ENCODE measurements at places on chromosomes 3 and 15.

DNA sequence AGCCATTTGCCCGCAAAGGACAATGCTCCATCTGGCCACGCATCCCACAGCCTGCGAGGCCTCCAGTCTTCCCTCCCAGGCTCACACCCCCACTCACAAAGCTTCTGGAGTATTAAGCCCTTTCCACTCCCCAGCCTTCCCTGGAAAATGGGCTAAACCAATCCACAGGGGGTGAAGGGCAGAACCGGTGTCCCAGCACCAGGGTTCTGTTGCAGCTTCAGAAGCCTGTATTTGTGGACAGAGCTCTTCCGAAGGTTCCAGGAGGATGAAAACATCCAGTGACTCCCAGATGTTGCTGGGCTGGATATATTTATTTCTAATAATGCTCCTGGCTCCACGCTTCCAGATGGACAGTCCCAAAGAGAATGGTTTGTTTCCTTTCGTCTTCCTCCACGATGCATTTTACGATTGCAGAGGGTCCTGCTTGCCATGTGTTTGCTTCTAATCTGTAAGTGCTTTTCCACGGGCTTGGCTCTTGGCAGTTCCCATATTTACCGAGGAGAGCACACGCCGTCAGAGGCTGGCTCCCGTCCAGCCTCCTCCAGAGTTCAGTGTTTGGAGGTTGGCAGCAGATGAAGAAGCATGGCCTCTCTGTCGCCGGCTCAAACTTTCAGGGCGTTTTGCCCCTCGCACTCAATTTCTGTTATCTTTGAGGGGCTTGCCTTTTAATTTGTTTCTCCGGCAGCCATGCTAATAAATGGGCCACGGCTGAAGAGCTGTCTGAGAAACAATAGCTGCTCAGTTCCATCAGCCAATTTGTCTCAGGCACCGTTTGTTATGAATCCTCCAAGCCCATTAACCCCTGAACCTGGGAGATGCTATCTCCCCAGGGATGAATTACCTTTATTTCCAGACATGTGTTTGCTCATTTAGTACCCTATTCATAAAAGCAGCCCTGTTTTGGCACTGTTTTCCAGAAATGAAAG is 367.9 kb upstream of the PROK2 start:
- no peak overlapping the region for H3K4me3 ChIP-seq
- H3K36me3 ChIP-seq = no peaks in the 10 kb centered on the region
- DNase-seq = no peak
- H3K4me1 ChIP-seq = no peaks in the 10 kb centered on the region
- H3K27me3 ChIP-seq = no peaks in the 10 kb centered on the region

DNA sequence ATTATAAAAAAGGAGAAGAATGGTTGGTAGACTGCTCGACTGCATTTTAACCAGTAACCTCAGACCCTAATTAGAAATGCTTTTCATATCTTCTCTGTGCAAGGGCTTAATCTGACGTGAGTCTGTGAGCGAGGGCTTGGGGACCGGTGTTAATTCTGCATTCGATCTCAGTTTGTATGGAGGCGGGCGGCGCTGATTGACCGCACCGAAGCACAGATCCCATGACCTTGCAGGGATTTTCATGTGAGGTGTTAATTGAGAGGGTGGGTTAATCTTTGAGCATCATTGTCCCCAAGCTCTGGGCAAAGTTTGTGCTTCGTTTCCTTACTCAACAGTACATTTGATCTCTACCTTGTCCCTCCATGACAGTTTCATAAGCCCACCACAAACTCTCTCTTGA is 250.9 kb downstream of the NR2F2 start:
- H3K4me1 ChIP-seq = peaks cover 8% of the 10 kb centered on the region
- no peak for DNase-seq
- H3K27ac ChIP-seq = no peak overlapping the region
- no peaks in the 10 kb centered on the region for H3K27me3 ChIP-seq
- no peaks in the 10 kb centered on the region for H3K36me3 ChIP-seq
- no peak overlapping the region for H3K4me3 ChIP-seq

GRCh38 chr3:80141557-80141956 is 373.8 kb upstream of the ROBO1 start:
- H3K27me3 ChIP-seq = no peaks in the 10 kb centered on the region
- no peak for DNase-seq
- H3K4me3 ChIP-seq = no peak overlapping the region
- no peaks in the 10 kb centered on the region for H3K4me1 ChIP-seq
- H3K36me3 ChIP-seq = no peaks in the 10 kb centered on the region
- H3K27ac ChIP-seq = no peak overlapping the region

- H3K4me3 ChIP-seq = no peak overlapping the region
- no peak for DNase-seq
- H3K4me1 ChIP-seq = no peaks in the 10 kb centered on the region
- no peaks in the 10 kb centered on the region for H3K27me3 ChIP-seq
Measured at GRCh38 chr3:158925021-158925420, 123.2 kb downstream of the MFSD1 start.

DNA sequence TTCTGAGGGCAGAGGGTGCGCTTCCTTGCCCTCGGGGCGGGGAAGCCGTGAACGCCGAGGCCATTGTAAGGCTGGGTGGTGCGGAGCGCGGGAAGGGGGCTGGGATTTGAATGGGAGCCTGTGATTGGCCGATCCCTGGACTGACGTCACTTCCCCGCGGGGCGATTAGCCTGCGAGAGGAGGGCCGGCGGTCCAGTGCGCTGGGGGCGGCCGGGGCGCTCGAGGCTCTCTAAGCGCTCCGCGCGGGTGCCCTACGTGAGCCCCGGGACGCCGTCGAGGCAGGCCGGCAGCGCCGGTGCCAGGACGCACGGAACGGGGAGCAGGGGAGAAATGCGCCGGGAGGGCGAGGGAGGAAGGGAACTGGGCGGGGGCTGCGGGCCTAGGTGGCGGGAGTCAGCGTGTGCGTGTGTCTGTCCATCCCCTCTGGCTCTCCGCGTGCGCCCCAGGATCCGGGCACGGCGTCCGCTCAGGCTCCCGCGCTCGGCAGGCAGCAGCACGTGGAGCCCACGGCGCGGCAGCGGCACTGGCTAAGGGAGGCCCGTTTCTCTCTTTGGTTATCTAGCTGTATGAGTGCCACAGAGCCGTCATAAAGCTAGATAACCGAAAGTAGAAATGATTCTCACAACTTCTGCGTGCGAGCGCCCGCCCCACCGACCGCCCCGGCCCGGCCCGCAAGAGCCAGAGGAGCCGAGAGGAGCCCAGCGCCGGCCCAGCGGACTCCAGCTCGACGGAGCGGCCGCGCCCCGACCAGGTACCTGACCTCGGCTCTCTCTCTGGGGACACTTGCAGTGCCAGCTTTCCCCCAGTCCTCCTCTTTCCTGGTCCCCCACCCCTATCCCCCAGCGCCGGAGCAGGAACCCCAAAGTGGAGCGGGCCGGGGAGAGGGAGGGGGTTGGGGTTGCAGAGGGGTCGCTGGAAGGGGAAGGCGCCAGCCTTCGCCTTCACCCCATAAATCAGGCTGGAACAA is 33.1 kb upstream of the POLG start:
- H3K27me3 ChIP-seq = peaks cover 100% of the 10 kb centered on the region
- H3K4me1 ChIP-seq = peaks cover 9% of the 10 kb centered on the region
- peak overlapping the region; percentile 9 for H3K4me3 ChIP-seq
- no peaks in the 10 kb centered on the region for H3K36me3 ChIP-seq
- no peak overlapping the region for H3K27ac ChIP-seq

DNA sequence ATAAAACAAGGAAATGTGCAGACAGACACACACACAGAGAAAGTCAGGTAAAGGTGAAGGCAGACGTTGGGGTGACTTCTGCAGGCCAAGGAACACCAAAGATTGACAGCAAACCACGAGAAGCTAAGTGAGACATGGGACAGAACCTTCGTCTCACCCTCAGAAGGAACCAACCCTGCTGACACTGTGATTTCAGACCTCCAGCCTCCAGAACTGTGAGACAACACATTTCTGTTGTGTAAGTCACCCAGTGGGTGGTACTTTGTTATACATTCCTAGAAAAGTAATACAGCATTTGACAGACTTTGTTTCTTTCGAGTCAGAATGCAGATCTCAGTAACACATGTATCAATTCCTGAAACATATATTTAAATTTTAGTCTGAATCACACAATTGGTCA is 7.1 kb downstream of the WDR72 start:
- H3K4me1 ChIP-seq = no peaks in the 10 kb centered on the region
- H3K36me3 ChIP-seq = no peaks in the 10 kb centered on the region
- no peak for DNase-seq
- H3K27ac ChIP-seq = no peak overlapping the region

GRCh38 chr15:66619152-66619903 is 53.5 kb upstream of the LCTL start:
- H3K4me3 ChIP-seq = no peak overlapping the region
- H3K4me1 ChIP-seq = peaks cover 38% of the 10 kb centered on the region
- no peak overlapping the region for H3K27ac ChIP-seq
- H3K36me3 ChIP-seq = no peaks in the 10 kb centered on the region

DNA sequence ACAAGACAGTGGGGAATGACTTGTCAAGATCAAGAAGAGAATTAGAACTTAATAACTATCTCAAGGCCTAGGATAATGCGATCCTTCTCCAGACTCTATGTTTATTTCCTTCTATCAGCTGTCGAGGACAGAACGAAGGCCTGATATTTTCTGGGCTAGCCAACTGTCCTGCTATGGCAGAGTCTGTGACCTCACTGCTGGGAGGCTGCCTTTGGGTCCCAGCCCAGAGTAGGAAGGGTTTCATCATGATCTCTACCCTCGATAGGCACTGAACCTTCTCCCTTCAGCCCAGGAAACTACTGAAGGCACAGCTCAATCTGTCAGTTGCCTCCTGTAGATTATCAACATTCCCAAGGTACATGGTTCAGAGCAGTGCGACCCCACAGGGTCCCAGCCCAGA is 237.2 kb downstream of the ATP8B4 start:
- no peak overlapping the region for H3K4me3 ChIP-seq
- H3K4me1 ChIP-seq = no peaks in the 10 kb centered on the region
- H3K36me3 ChIP-seq = no peaks in the 10 kb centered on the region
- no peak overlapping the region for H3K27ac ChIP-seq

GRCh38 chr15:67879440-67880129 is 39.7 kb upstream of the RNU6-1 start:
- H3K27me3 ChIP-seq = no peaks in the 10 kb centered on the region
- H3K27ac ChIP-seq = no peak overlapping the region
- H3K4me3 ChIP-seq = no peak overlapping the region
- DNase-seq = no peak

- no peak overlapping the region for H3K4me3 ChIP-seq
- no peaks in the 10 kb centered on the region for H3K27me3 ChIP-seq
- DNase-seq = no peak
- H3K4me1 ChIP-seq = no peaks in the 10 kb centered on the region
- H3K36me3 ChIP-seq = no peaks in the 10 kb centered on the region
Measured at GRCh38 chr15:80264031-80264430, 12.0 kb upstream of the CTXND1 start.

DNA sequence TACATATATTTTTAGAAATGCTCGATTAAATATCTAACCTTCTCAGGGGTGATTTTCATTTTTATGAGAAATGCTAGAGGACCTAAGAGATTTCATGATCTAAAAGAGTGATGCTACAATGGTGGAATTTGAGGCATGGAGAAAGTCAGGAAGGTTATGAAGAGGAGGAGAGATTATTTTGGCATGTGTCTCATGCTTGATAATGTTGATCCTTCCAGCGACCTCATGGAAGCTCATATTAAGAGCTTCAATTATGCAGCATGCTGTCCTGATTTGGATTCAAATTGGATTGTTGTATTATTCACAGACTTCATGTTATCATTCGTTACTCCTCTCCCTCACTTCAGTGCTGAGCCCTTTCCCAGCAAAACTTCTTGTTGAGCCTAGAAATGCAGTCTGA is 112.5 kb downstream of the RAP2B start:
- no peak overlapping the region for H3K4me3 ChIP-seq
- H3K27ac ChIP-seq = no peak overlapping the region
- H3K36me3 ChIP-seq = no peaks in the 10 kb centered on the region
- DNase-seq = no peak

- peaks cover 72% of the 10 kb centered on the region for H3K27me3 ChIP-seq
- no peak overlapping the region for H3K27ac ChIP-seq
- no peaks in the 10 kb centered on the region for H3K36me3 ChIP-seq
- H3K4me3 ChIP-seq = no peak overlapping the region
- no peak for DNase-seq
Measured at GRCh38 chr3:61520966-61521628, 40.3 kb upstream of the PTPRG start.

DNA sequence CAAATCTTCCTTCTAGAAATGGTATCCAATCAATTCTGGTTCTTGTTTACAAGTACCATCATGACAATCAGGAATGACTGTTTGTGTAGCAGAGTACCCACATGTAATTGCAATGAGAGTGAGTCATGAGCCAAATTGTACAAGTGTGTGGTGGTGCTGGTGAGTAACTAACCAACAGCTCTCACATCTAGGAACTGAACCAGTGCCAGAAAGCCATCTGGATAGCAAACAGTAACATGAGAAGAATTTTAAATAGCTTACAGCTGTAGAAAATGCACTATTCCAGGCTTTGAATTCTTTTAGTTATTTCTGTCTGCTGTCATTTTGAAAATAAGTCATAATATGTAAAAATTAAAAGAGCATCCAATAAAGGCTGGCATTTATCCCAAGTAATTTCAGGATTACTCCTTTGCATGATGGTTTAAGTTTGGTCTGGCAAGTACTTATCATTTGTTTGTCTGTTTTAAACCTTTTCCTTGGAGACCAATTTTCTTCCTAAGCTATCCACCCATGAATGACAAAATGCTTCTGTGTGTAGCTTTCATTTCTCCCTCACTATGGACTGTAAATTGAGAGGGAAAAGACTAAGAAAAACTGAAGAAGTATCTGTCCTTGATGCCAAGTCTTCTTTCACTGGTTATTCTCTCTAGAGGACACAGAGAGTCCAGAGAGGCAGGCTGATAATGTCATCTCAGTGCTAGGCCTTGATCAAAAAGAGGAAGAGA is 60.0 kb downstream of the PIK3CB start:
- H3K4me1 ChIP-seq = peaks cover 2% of the 10 kb centered on the region
- no peak overlapping the region for H3K4me3 ChIP-seq
- DNase-seq = no peak

All from neuronal stem cell (in vitro differentiated cells).